Dermis blood vessel endothelial cell (primary cell): ENCODE measurements at places on chromosomes 13 and 19. TPM values are rescaled to one million over a fixed set of nuclear protein-coding genes. Genes with fewer than 3 reads are reported as not detected.

DNA sequence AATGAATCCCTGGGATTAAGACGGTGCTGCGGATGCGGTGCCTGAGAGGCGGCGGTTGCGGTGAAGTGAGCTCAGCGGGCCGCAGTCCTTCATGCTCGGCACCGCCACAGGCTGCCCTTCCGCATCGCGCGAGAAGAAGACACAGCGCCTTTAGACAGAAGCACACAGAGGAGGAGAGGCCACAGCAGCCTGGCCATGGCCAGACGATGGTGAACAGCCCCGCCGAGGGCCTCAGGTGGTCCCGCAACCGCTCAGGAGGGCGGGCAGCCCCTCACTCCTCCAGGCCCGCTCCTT is 459.2 kb downstream of the MYO16 start:
- no peak for DNase-seq

- no peak for DNase-seq
Measured at GRCh38 chr13:18232298-18232993, 949.2 kb downstream of the TUBA3C start.

- DNase-seq = no peak
Measured at GRCh38 chr13:37339386-37339735, 233.9 kb upstream of the CSNK1A1L start.

GRCh38 chr19:54107876-54108490 is 5.3 kb downstream of the NDUFA3 start:
- DNase-seq = no peak

DNA sequence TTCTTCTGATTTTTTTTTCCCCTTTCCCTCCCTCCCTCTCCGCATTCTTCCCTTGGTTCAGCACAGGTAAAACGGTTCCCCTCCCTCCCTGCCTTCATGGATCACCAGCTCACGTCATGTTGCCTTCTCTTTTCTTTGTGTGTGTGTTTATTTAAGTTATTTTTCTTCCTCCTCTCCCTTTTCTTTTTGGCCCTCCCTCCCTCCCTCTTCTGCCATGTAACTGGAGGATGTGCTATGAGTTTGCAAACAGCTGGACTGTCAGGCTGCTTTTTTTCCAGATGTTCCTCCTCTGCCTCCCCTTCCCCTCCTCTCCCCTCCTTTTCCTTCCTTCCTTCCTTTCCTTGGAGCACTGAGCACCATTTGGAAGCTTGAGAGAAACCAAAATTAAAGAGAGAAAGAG is 2.0 kb downstream of the LENG9 start:
- no peak for DNase-seq

DNA sequence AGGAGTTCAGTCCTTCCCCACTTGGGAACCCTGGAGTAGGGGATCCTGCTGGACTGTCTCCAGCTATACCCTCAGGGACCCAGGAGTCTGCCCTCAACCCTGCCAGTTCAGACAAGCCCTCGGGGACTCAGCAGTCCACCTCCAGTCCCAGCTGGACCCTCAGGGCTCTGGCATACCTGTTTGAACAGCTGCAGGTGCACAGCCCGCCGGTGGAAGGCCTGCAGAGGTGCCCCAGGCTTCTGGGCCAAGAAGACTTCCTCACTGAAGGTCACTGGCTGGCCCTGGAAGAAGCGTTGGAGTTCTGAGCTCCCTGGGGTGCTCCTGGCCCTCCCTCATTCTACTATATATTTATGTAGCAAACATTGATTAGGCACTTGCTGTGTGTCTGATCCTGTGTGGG is 8.6 kb downstream of the CRB3 start:
- no peak for DNase-seq

DNA sequence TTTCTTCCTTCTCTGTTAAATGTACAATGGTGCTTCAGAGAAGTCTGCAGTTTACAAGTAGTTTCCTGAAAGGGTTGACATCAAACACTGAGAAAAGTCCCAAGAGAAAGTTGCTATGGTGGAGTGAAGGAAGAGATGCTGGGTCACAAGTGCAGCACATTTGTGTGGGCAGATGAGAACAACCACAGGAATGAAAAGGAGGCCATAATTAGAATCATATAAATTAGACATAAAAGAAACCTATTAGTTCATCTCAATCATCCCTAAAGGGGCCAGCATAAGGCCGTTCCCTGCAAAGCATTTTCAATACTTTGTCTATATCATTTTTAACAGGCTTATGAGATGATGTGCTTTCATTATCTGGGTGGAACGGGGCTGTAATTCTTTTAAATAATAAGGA is 359.2 kb downstream of the IRS2 start:
- DNase-seq = no peak

SCGB2B2 gene
- not detected in 2 replicates for total RNA-seq

SYCN gene
- total RNA-seq = not detected in 2 replicates

FCER2 gene
- not detected in 2 replicates for total RNA-seq

ZNF492 gene
- total RNA-seq = 1.1 and 1.4 TPM in 2 replicates

THAP8 gene
- total RNA-seq = 1.6 and 2.6 TPM in 2 replicates
